ENCODE measurements at places on chromosomes 3 and 15. TPM values are rescaled to one million over a fixed set of nuclear protein-coding genes. Genes with fewer than 3 reads are reported as not detected.

DNA sequence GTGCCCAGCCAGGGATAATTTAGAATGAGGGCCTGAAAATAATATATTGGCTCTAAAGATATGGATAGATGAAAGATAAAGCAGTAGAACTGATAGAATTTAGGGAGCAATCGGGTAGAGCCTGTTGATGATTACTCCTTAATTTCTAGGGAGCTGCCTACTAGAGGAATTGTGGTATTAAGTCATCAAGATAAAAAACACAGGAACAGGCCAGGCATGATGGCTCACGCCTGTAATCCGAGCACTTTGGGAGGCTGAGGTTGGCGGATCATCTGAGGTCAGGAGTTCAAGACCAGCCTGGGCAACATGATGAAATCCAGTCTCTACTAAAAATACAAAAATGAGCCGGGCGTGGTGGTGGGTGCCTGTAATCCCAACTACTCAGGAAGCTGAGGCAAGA lies 130.4 kb downstream of the PCCB start:
- DNase-seq, result no peak

CILP gene
- total RNA-seq, result not detected

DNA sequence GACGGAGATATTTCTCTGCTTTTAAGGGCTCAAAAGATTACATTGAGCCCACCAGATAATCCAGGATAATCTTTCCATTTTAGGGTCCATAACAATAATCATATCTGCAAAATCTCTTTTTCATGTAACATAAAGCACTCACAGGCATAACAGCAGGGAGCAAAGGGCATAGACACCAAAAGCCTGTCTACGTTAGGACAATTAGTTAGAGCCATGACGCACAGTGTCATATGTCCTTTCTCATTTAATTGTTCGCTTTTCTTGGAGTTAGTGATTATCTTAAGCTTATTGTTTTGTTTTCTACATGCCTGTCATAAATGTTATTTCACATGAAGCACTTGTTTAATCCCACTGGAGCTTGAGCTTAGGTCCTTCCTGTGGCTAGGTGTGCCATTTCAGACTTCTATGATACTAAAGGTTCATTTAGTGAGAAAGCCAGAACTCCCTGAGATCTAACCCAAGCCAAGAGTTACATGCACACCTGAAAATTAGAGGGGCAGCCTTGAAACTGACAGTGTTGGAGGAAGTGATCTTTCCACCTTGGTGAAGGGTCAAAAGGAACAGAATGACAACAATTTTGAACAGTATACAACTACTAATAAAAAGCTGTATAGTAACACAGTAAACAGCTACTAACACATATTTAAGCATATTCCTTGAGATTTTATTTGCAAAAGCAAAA lies 11.7 kb upstream of the HHATL start:
- no peak for DNase-seq

DNA sequence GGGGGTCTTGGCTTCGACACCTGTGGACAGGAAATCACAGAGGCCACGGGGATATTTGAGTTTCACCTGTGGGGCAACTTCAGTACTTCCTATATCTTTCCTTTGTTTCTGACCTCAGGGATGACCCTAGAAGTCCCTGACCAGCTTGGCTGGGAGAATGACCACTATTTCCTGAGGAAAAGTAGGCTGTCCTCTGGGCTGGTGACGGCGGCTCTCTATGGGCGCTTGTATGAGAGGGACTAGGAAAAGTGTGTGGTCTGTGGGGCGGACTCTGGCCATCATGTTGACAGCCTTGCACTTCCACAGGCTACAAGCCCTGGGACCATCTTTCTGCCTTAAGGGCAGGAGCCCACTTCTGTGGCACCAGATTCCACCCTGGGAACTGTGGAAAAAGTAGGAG lies 43.7 kb downstream of the BTD start:
- no peak for DNase-seq

GRCh38 chr15:70159713-70160009 lies 61.9 kb upstream of the TLE3 start:
- DNase-seq, result no peak

GRCh38 chr3:82796765-82797164 lies 1035.3 kb upstream of the GBE1 start:
- DNase-seq, result no peak
